ENCODE measurements at places on chromosomes 2 and 18.

DNA sequence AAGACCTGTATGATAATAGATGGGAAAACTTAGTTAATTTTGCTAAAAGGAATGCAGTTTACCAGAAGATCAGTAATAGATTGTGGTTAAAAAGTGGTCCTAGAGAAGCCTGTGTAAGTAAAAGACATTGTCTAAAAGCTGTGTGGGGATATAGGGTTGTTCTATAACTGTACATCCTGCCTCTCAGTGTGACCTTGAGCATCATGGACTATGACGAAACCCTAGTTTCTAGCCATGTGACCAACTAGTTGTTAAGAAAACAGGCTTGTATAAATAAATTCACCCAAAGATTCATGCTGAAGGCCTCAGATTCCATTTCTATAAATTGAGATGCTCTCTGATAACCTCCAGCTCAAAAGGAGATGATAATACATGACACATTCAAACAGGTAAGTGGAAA is 160.7 kb downstream of the IKZF2 start:
- DNase-seq = no peak

- peak; percentile 4 for DNase-seq
These were observed 49.3 kb downstream of the KCNG2 start for GRCh38 chr18:79846936-79847557.

DNA sequence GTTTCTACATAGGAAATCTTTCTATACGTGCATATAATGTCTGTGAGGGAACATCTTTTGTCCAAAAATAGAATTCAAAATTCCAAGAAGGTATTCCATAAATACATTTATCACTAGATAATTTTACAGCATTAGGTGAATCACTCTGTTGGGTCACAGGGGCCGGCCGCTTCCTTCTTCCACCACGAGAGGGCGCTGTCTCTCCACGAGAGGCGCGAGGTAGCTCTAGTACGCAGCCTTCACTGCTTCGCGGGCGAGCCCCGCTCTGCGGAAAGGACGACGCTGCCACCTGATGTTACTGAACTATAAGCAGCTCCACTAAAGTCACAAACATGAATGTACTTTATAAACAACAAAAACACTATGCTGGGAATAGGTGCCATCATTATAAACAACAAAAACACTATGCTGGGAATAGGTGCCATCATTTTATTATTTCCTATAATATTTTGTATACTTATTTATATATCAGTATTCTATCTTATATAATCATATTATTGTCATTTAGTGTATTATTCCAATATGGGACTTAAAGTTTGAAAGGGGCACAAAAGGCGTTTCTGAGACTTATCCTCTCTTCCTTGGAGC is 69.4 kb upstream of the REV1 start:
- DNase-seq = peak; percentile 92

GRCh38 chr2:178722296-178722695 is 84.9 kb downstream of the TTN start:
- DNase-seq = no peak

GRCh38 chr2:98541906-98542305 is 66.4 kb downstream of the COA5 start:
- DNase-seq = no peak

GRCh38 chr2:191635333-191636234 is 42.4 kb upstream of the NABP1 start:
- no peak for DNase-seq

GRCh38 chr2:144030791-144031190 is 489.1 kb downstream of the ZEB2 start:
- DNase-seq = no peak

- no peak for DNase-seq
These were observed 79.3 kb downstream of the SDC1 start for GRCh38 chr2:20145497-20146193.

DNA sequence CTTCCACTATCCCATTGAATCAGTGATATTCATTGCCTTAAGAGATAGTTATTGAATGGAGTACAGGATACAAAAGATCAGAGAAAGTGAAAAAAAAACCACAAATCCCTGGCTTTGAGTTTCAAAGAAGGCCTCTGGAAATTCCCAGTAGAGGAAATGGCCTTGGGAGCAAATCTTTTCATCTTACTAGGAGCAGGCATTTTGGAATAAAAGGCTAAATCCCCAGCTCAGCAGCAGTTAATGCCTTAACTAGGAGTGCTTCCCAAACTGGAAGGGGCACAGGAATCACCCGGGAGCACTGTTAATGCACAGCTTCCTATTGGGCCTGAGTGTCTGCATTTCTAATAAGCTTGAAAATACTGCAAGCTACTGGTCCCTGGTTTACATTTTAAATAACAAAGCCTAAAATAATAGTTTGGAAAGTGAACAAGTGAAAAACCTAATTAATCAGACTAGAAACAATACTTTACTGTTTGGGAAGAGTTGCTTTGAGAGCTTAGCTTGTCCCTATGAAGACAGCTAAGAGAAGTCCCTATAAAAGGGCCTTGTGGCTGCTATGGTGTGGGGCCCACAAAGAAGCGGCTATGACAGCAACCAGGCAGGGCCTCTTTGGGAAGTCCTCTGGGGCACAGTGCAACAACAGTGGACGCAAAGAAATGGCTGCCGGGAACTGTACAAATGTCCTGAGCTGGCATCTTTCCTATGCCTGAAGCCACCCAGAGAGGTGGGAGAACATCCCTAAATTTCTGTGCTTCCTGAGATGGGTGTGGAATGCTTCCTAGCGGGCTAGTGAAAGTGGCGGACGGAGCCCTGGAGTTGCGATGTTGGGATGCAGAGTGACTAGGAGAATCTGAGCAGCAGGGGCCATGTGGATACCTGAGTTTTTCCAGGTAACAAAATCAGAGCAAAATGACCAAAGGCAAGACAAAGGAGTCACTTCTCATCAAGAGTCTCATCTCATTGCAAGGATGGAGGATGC is 117.1 kb upstream of the KLHL14 start:
- no peak for DNase-seq

DNA sequence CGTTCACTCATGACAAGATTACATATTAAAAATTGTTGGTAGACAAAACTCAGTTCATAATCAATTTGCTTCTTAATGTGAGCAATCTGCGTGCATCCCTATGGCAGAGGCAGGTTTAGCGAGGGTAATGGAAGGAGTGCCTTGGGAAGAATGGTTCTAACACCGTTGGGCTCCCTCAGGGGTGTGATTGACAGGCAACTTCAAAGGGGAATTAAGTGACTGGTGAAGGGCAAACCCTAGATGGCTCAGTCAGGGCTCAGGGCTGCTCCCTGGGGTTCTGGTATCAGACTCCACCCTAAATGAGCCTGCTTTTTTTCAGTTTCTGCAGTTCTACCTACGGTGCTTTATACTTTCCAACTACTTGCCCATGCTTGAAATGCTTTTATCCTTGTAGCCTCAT is 419.5 kb upstream of the CELF4 start:
- no peak for DNase-seq

DNA sequence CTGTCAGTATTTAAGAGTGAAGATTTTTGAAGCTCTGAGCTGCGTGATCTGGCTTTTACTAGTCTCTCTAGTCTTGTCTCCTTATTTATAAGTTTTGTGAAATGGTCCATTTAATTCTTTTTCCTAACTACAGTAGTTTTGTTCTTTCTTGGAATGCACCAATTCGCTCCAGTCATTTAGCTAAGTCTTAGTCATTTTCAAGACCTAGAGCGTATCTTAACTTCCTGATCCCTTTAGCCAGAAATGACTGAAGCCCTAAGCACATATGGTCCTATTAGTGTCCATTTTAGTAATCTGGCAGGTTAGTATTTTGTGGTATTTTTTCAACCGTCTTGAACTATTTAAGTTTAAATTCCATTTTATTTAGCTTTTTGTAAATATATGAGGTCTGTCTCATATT is 3.6 kb downstream of the BIRC6 start:
- DNase-seq = no peak

- no peak for DNase-seq
These were observed 76.6 kb downstream of the EIPR1 start for GRCh38 chr2:3301001-3301400.

DNA sequence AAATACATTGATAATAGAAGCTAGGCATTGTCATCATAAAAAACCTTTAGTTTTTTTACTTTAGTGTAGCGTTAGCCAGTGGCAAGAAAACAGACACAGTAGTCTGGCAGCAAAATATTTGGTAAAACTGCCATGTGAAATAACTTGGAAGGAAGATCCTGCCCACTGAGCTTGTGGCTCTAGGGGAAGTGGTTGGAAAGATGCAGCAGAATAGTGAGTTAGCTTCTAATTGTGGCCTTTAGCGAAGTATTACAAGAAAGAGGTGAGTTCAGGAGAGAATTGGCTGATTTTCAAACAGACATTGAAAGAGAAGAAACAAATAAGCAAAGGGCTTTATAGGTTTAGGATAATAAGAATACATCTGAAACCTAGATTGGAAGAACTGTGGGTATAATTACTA is 1887.8 kb upstream of the CELF4 start:
- no peak for DNase-seq

GRCh38 chr2:5195636-5196035 is 496.5 kb upstream of the SOX11 start:
- no peak for DNase-seq

DNA sequence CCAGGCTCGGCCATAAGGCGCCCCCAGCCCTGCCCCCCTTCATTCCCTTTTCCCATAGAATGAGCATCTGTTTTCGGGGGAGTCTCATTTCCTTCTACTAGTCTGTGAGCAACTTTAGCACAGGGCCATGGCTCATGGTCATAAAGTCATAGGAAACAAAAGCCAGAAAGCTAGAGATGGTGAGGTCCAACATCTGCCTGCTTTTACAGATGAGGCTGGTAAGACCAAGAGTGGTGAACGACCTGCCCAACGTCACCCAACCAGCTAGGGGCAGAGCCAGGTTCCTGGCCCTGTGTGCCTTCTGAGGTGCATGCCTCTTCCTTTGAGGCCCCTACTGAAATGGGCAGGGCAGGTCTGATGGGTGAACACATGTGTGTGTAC is 212.7 kb downstream of the DYSF start:
- DNase-seq = no peak

DNA sequence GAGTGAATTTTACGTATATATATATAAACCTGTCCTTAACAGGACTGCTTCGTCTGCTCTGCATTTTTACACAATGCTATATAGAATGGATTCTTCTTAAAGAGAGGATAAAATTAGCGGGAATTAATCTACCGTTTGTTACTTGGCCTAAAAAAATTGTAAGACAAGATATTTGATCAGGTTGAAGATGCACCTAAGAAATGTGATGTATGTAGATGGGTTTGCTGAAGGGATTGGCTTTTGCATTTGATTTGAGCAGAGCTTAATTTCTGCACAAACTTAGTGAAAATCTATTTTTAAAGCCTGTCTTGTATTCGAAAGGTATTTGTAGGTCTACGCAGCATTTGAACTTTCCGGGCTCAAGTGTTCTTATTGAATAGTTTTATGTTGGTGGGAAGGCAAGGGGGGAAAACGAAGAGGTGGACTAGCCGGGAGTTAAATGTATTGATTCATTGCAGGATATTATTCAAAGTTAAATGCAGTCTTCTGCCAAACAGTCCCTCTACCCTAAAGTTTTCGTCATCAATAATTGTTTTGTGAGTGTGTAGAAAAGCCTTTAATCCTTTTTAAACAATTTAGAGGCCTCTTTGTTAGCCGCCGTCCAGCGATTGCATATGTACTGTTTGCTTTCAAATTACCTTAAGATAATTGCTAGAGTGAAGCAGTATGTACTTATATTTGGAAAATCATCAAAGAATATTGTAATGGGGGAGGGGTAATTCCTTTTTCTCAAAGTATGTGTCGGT is 1.2 kb downstream of the PPP1CB start:
- no peak for DNase-seq

GRCh38 chr2:38581193-38582147 is 21.3 kb downstream of the HNRNPLL start:
- peak; percentile 52 for DNase-seq

DNA sequence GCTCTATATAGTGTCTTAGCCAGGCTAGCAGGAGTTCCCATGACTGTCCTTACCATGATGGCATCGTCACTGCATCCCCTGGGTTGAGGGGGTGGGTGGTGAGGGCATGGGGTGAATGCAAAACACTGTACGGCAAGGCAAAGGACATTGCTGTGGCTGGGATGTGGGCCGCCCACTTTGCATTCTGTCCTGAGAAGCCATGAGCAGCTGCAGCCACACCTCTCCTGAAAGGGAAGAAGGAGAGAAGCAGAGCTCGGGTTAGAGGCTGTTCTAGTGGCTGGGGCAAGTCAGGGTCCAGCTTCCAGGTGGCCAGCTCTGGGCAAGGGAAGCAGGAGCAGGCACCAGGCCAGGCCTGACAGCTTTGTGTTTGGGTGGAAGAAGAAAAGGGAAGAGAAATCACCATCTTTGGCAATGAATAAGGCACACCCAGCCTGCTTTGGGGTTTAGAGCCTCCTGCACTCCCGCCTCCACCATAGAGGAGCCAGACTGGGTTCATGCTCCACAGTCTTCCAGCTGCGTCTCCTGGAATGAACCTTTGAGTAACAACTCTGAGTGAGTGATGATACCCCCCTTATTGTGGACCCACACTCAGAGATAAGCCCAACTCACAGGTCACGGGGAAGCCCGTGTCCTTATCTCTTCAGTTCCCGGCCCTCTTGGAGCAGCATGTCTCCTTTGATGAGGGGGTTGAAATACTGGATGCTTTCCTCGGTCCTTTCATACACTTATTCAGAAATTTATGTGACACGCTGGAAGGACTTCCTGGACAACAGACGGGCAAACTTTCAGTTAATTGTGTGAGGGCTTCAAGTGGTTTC is 63.4 kb downstream of the INPP4A start:
- no peak for DNase-seq

- DNase-seq = peak; percentile 40
These were observed 116.0 kb downstream of the COPS8 start for GRCh38 chr2:237201461-237202287.

- DNase-seq = no peak
These were observed 353.1 kb upstream of the FANCL start for GRCh38 chr2:58594175-58594574.

DNA sequence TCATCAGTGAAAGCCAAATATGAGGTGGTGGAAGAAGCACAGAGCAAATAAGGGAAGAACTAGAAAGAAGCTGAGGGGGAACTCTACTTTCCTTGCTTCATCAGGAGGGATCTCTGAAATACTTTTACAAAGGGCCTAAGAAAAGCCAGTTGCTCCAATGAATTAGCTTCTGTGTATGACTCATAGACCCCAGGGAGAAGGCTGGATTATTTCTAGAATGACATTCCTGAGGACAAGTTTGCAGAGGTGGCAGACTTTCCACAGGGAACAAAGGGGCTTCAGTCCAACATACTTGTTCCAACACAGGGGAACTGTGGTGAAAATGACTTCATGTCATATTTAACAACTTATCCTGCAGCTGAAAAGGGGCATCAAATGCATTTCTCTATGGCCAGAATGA is 29.0 kb downstream of the DOK1 start:
- no peak for DNase-seq

Measured in activated T-cell treated with anti-CD3 and anti-CD28 coated beads, Interleukin-2, amount 50 U/mL, for 48 hours (primary cell).